ENCODE measurements at places on chromosomes 4 and X.

DNA sequence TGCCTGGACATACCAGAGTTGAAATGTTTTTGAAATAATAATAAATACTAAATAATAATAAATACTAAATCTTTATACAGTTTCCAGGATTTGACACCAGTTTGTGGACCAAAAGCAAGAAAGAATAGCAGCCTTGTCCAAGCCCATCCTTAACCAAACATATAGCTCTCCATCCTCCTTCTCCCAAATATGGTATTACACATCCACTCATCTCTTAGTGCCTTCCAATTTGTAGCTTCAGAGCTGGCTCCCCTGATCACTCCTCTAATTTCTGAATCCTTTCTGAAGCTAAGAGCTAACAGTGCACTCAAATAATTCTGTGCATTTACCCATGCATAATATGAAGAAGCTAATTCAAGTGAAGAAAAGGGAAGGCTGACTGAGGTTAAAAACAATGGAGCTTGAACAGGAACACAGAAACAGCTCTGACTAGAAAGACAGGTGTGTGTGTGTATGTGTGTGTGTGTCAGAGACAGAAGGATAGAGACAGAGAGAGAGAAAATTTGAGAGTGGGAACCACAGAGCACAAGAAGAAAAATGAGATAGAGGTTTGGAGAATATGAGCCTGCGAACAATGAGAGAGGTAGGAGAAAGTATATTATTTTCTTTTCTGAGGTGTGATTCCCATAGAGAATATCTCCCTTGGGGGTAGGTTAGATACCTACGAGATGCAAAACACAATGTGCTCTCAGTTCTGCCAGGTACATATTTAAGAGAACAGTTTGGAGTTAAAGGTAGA, 123.5 kb downstream of the CAMK2D start:
- no peak for DNase-seq

GRCh38 chr4:143344774-143345173, 8.1 kb downstream of the GAB1 start:
- DNase-seq = no peak

GRCh38 chr4:6297266-6297815, 27.7 kb downstream of the WFS1 start:
- no peak for DNase-seq

- DNase-seq = no peak
These were observed 25.5 kb downstream of the ABLIM2 start for GRCh38 chr4:8132947-8133705.

DNA sequence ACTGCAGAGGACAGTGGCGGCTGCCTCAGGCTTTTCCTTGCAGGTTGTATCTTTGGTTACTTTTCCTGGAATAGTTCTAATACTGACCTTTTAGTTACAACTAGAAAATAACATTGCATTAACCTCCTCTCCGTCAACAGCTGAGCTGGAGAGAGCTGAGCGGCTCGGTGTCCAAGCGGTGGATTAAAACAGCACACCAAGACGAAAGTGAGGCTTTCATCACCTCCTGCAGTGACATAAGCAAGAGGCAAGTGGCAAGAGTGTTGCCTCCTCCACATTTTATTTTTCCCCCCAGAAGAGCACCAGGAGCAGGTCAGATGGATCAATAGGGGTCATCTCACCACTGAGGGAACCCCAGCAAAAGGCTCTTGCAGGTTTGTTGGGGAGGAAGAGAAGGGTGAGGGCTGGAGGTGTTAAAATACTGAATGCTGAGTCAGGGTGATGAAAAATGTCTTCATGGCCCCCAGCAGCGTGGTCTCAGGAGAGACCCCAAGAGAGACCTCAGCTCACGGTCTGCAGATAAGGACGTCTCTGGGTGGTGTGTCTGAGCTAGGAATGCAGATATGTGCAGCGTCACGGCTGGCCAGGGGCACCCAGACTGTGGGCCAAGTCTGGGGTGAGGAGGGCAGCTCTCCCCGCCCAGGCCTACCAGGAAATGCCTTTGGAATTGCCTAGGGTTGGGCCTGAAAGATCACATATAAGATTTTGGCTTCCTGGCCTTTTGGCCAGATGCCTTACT, 50.3 kb downstream of the CASP3 start:
- DNase-seq = no peak

- DNase-seq = no peak
These were observed 53.0 kb upstream of the FBXW7 start for GRCh38 chr4:152588869-152589268.

GRCh38 chr4:81152839-81153713, 61.9 kb downstream of the PRKG2 start:
- no peak for DNase-seq

- peak; percentile 42 for DNase-seq
These were observed at the start of gene MTMR8 for GRCh38 chrX:64394874-64395567. Gene MTMR8 (minus strand): TSS chrX:64395452. CDS start chrX:64395363, 89 bp downstream.

DNA sequence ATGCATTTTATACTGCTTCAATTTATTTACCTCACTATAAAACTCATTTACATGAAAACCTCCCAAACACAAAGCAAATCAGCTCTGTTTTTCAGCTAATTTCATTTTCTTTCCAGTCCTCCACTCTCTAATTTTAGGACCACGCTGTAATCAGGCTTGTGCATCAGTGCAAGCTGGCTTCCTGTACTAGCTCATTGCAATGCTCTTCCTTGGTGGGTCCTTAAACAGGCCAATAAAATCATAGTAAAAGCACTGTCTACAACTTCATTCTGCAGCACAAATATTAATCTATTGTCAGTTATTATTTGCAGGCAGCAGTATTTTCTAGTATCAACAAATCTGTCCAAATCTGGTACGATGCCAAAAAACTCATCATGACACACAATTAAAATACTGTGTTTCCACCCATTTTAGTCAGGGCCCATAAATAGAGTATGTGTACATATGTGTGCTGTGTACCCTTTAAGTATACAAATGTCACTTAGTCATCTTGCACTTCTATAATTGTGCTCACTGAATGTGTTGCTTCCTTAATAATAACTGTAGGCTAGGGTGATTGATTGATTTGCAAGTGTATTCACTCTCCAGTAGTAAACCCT, 178.2 kb upstream of the HCCS start:
- no peak for DNase-seq

DNA sequence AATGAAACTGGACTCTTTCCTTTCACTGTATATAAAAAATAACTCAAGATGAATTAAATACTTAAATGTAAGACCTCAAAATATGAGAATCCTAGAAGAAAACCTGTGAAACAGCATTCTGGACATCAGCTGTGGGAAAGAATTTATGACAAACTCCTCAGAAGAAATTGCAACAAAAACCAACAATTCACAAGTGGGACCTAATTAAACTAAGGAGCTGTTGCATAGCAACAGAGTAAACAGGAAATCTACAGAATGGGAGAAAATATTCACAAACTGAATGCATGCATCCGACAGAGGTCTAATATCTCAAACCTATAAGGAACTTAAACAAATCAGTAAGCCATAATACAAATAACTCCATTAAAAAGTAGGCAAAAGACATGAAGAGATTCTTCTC, 851.7 kb upstream of the PCDH10 start:
- no peak for DNase-seq

DNA sequence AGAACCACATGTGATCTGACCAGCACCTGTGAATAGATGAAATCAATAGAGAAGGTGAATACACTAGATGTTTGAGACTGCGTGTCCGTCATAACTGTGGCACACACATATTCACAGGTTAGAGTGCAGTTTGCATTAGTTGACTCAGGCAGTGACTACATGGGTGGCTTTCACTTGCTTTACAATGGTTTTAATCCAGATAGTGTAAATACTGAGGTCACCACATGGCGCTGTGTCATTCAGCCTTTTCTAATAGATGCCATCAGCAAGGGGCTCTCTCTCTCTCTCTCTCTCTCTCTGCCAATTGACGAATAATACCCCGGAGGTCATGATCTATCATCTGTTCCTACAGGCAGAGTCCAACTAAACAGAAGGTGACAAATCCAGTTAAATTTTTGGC, 30.7 kb upstream of the FGF13 start:
- DNase-seq = no peak

- no peak for DNase-seq
These were observed 9.9 kb upstream of the CLTRN start for GRCh38 chrX:15674514-15674840.

- DNase-seq = no peak
These were observed 17.5 kb downstream of the RBBP7 start for GRCh38 chrX:16852617-16853179.

GRCh38 chr4:22385611-22386011, 130.3 kb downstream of the ADGRA3 start:
- DNase-seq = no peak

GRCh38 chrX:129139837-129140598, 383.3 kb downstream of the SMARCA1 start:
- DNase-seq = no peak

- DNase-seq = no peak
These were observed 85.6 kb upstream of the CPEB2 start for GRCh38 chr4:14916554-14917297.

DNA sequence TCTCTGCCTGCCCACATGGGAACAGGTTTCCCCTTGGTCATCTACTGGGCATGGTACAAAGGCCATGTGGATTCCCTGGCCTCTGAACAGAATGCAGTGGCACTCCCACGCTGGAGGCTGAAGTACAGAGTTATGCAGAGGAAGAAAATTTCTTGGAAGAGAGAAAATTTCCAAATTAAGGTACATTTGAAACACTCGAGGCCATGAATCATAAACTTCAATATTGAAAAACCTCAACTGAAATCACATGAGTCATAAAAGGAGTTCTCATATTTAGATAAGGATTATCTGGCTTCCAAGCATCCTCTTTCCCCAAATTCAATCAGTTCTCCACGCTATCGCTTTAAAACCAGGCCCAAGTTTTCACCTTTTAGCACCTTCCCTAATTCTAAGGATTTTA, 28.1 kb upstream of the TXK start:
- DNase-seq = no peak

- DNase-seq = no peak
These were observed 65.9 kb upstream of the MAOA start for GRCh38 chrX:43590150-43590549.

GRCh38 chrX:7606039-7606652, 236.8 kb upstream of the VCX start:
- DNase-seq = no peak

- DNase-seq = no peak
These were observed 141.2 kb downstream of the DTHD1 start for GRCh38 chr4:36422607-36423006.

- no peak for DNase-seq
These were observed 40.3 kb downstream of the PPP3CA start for GRCh38 chr4:101306764-101307615.

- DNase-seq = no peak
These were observed 753.6 kb downstream of the RPA4 start for GRCh38 chrX:97637289-97637688.

DNA sequence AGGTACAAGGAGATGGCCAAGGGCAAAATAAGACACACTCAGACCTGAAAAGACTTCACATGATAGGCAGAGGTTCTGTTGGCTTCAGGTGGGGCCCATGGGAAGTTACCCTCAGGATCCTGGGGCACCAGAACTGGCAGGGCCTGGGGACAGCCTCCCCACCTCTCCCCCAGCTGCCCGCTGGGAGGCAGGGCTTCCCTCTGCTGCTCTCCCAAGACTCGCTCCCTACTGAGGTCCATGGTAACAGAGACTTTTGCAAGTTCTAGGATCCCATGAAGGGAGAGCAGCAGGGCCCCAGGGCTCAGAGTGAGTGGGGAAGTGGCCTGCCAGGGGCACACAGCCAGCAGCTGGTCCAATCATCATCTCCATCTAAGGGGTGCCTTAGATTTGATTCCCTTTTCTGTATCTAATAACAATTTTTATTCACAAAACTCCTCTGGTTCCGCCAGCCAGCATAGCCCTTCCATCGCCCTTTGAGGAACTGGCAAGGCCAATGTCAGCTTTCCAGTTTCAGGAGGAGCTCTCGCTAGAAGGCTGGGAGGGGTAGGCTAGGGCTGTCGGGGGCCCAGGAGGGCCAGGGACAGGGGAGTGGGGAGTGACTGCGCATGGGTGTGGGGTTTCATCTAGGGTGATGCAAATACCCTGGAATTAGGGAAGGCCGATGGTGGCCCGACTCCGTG, 78.2 kb downstream of the SLC2A9 start:
- DNase-seq = no peak

- DNase-seq = no peak
These were observed 34.7 kb downstream of the CSN3 start for GRCh38 chr4:70277121-70277520.

DNA sequence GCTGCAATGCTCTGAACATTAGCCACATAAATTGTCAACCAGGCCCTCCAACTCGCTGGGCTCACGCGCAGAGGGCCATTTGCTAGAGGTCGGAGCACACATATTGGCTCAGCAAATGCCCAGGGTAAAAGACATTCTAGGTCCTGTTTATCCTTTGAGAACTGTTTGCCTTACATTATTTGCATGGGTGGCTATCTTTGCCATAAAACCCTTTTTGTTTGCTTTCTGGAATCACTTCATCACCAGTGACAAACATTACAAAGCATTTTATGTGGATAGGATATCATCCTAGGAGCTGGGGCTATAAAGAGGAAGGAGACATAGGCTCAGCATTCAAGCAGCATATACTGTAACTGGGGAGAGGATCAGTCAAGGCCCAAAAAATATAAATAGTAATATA, 149.2 kb upstream of the RAI2 start:
- no peak for DNase-seq

DNA sequence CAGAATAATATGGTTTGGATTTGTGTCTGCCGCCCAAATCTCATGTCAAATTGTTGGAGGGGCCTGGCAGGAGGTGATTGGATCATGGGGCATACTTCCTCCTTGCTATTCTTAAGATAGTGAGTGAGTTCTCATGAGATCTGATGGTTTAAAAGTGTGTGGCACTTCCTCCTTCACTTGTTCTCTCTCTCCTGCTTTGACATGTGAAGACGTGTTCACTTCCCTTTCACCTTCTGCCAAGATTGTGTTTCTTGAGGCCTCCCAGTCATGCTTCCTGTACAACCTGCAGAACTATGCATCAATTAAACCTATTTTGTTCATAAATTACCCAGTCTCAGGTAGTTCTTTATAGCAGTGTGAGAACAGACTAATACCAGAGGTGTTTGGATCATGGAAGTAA, 325.7 kb upstream of the GIMD1 start:
- no peak for DNase-seq

- no peak for DNase-seq
These were observed 412.0 kb upstream of the NR3C2 start for GRCh38 chr4:148854203-148854602.

- DNase-seq = no peak
These were observed 46.9 kb upstream of the RHOH start for GRCh38 chr4:40149960-40150385.

DNA sequence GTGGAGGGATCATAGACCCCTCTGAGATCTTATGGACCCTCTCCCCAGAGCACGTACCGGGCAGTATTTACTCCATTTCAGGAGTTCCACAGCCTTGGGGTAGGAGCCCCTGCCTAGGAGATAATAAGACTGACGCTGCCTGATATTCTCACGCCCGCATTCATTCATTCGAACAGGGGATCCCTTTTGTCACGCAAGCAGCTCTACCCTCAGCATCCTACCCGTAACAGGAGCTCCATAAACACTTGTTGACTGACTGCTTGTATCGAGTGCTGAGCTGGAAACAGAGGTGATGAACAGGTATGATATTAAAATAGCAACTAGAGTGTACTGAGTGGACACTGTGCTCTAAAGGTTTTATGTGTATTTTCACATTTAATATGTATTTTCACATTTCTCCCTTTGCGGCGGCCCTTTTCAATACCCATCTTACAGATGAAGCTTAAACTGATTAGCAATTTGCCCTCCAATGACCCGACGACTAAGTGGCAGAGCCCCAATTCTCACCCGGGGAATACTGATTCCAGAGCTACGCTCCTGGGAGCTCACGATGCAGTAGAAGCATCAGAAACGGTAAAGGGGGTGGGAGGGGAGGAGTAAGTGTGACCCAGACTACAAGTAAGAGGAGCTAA, 888 bp downstream of the RAB28 start:
- no peak for DNase-seq

- DNase-seq = no peak
These were observed 20.5 kb upstream of the BEND4 start for GRCh38 chr4:42172921-42173320.

Measured in stimulated activated CD8-positive, alpha-beta memory T cell treated with anti-CD3 and anti-CD28 coated beads, Interleukin-15, amount 100 ng/mL, for 24 hours (primary cell).